Right ventricle myocardium inferior (tissue), 1 donor: ENCODE measurements at places on chromosomes 6 and 20. TPM values are rescaled to one million over a fixed set of nuclear protein-coding genes. Genes with fewer than 3 reads are reported as not detected.

DNA sequence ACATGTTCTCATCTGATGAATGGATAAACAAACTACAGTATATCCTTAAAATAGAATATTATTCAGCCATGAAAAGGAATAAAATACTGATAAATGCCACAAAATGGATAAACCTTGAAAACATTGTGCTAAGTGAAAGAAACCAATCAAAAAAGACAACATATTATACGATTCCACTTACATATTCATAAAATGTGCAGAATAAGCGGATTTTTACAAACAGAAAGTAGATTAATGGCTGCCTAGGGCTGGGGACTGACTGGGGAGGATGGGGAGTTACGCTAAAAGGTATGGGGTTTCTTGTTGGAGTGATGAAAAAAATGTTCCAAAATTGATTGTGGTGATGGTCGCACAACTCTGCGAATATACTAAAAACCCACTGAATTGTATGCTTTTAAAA, 29.4 kb downstream of the KIZ start:
- no peak for DNase-seq

PRR18 gene
- total RNA-seq: 0.11 TPM

SYNGAP1 gene
- 5.2 TPM for total RNA-seq

DNA sequence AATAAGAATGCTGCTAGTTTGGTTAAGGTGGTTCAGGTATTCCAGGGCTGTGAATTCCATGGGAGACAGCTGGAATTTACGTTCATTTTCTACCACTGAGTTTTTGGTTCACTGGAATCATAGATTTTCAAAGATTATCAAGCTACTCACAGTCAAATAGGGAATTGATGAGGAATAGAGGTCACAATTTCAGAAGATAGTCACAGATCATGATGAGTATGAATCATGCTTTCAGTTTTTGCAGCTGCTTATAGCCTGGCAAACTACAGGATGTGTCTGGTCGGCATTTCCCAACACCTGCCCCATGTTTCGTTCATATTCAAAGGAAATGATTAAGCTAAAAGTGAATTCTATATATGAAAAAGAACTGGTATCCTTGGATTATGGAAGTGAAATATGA, 58.7 kb downstream of the BCKDHB start:
- no peak for DNase-seq

RAE1 gene
- total RNA-seq: 14.6 TPM

MAPK14 gene
- total RNA-seq: 27.1 TPM

GMPR gene
- total RNA-seq: 125 TPM

DNA sequence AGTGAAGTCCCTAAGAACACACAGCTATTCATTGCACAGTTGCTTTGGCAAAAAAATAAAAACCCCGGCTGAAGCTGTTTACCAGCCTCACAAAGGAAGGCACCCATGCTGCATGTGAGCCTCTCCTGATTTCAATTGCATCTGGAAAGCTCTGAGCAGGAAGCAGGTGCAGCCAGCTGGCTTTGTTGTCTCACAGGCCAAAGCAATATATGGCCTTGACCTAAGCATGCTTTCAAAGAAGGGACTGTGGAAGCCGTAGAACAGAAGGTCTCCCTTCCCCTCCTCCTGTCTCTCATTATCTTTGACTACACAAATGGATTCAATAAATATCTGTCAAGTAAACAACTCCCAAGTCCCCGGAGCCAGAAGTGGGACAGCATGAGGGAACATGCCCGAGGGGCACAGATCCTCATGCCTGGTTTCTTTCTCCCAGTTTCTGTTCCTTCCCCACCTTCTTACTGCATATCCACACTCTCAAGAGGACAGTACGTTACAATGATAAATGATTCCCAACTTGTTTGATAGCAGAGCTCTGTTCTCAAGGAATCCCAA, 57.2 kb upstream of the PCSK2 start:
- no peak for DNase-seq

SPATS1 gene
- not detected for total RNA-seq

- no peak for DNase-seq
Measured at GRCh38 chr20:22562620-22563019, 21.8 kb downstream of the FOXA2 start.
